ENCODE measurements at places on chromosomes 2 and 18. TPM values are rescaled to one million over a fixed set of nuclear protein-coding genes. Genes with fewer than 3 reads are reported as not detected.
A peak's percentile ranks its signal among the peaks of the same experiment; 100 is the strongest.

DNA sequence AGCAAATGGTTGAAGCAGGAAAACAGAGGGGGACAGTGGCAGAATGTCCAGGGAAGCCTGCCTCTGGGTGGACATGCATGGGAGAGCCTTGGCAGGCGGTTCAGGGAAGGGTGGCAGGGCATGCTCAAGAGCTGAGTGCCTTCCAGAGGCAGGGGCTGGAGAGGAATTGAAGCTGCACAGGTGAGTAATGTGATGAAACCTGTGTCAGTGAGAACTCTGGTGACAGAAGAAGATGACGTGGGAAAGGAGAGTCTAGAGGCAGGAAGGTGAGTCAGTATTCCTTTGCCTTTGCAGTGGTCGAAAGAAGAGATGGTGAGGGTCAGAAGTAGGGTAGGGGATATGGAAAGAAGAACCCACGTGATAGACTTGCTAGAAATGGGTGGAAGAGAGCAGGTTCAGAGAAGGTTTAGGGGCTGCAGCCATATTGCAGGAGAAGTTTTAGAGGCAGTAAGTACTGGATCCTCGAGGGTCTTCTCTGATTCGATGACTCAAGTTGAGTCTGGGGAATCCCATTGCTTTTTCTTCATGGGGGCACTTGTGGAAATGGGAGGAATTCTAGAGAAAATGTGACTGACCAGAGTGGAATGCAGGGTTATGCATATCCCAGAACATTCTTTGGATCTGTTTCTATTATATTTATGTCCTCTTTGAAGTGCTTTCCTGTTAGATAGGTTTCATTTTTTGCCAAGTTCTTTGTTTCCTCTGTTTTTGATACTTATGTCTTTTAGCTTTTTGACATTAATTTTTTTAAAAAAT is 37.4 kb downstream of the TMEM87B start:
- DNase-seq, result no peak
- H3K4me3 ChIP-seq, result peak overlapping the region; percentile 4
- no peaks in the 10 kb centered on the region for H3K27me3 ChIP-seq
- peaks cover 25% of the 10 kb centered on the region for H3K4me1 ChIP-seq

GRCh38 chr2:235937526-235937925 is 230.7 kb downstream of the GBX2 start:
- no peak overlapping the region for H3K4me3 ChIP-seq
- peaks cover 12% of the 10 kb centered on the region for H3K27me3 ChIP-seq
- no peak overlapping the region for H3K27ac ChIP-seq
- no peaks in the 10 kb centered on the region for H3K4me1 ChIP-seq
- peaks cover 25% of the 10 kb centered on the region for H3K36me3 ChIP-seq

GRCh38 chr2:199458806-199459285 is 1.1 kb upstream of the SATB2 start:
- H3K27me3 ChIP-seq, result peaks cover 18% of the 10 kb centered on the region
- peaks cover 15% of the 10 kb centered on the region for H3K4me1 ChIP-seq
- no peak for DNase-seq
- H3K4me3 ChIP-seq, result no peak overlapping the region

GRCh38 chr2:212811036-212811805 is 272.6 kb upstream of the ERBB4 start:
- H3K27me3 ChIP-seq, result no peaks in the 10 kb centered on the region
- H3K36me3 ChIP-seq, result no peaks in the 10 kb centered on the region
- no peak overlapping the region for H3K4me3 ChIP-seq
- H3K4me1 ChIP-seq, result no peaks in the 10 kb centered on the region

- no peak for DNase-seq
- H3K4me3 ChIP-seq, result no peak overlapping the region
- H3K27ac ChIP-seq, result no peak overlapping the region
Measured at GRCh38 chr2:40260437-40260836, 191.5 kb downstream of the SLC8A1 start.

DNA sequence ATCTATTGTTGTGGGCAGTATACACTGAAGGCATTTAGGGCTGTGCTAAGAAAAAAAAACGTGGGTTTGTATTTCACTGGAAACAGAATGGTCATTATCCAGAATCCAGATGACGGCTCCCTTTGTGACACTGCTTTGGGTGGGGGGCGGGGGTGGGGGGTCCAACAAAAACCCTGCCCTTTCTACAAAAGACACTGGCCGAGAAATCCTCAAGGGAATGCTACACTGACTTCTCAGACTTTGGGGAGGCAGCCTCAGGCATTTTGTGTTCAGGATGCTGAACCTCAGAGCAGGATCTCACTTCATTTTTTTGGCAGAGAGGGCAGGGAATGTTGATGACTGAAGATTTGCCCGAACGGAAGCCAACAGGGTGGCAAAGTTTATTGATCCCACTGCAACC is 417.1 kb downstream of the HRH4 start:
- no peak overlapping the region for H3K4me3 ChIP-seq
- peaks cover 4% of the 10 kb centered on the region for H3K27me3 ChIP-seq
- H3K27ac ChIP-seq, result no peak overlapping the region
- H3K4me1 ChIP-seq, result peaks cover 12% of the 10 kb centered on the region

MROH2A gene
- 0.31 TPM for total RNA-seq

DNA sequence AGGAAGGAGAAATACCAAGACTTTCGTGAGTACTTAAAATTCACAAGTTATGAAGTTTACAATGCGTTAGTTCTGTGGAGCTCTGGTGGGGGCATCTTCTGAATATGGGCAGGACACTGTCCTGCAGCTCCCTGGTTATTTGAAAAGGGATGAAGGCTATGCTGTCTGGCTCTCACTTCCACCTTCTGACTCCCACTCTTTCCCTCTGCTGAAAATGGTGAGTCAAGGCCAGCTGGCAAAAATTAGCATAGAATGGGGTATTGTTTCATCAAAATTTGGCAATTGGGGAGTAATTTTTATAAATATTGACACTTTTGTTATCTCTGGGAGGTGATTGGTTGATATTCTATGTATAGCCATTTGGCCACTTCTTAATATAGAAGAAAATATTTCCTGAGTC is 177.4 kb downstream of the PARD3B start:
- H3K4me1 ChIP-seq, result no peaks in the 10 kb centered on the region
- H3K4me3 ChIP-seq, result no peak overlapping the region
- no peak overlapping the region for H3K27ac ChIP-seq
- no peaks in the 10 kb centered on the region for H3K27me3 ChIP-seq
- DNase-seq, result no peak

GAREM1 gene
- total RNA-seq, result 1.2 TPM

CFAP221 gene
- total RNA-seq, result 1.1 TPM

UGT1A10 gene
- total RNA-seq, result not detected

DNA sequence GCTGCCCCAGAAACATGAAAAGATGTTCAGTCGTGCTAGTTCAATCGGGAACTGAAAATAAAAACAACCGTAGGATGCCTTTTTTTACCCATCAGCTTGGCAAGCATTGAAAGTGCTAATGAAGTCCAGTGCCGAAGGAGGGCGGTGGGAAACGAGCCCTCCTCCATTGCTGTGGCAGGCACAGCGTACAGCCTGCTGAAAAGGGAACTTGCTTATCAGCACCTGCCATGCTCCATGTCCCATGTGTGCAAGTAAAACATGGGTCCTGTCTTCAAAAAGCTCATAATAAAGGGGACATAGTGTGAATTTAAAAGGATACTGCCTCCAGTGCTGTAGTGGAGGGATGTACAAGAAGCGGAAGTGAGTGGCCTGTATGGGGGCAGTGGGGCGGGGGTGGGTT is 82.4 kb downstream of the ARMC9 start:
- H3K27ac ChIP-seq, result no peak overlapping the region
- H3K4me3 ChIP-seq, result no peak overlapping the region
- H3K4me1 ChIP-seq, result no peaks in the 10 kb centered on the region
- peaks cover 34% of the 10 kb centered on the region for H3K36me3 ChIP-seq
- DNase-seq, result no peak

DNA sequence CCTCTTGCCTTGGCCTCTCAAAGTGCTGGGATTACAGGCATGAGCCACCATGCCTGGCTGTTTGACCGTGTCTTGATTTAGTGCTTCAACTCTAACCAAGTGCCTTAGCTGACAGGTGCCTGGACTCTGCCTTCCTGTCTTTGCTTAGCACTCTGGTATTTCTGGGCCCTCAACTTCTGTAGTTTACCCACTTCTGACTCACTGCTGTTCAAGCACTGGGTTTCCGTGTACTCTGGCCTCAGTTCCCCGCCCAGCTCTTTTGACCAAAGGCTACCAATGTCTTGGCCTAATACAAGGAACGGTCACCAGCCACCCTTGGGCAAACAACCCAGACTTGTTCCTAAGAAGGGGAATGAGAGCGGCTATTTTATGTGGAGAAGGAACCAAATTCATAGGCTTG is 35.7 kb upstream of the CABLES1 start:
- no peak for DNase-seq
- H3K4me3 ChIP-seq, result no peak overlapping the region
- no peaks in the 10 kb centered on the region for H3K36me3 ChIP-seq

DNA sequence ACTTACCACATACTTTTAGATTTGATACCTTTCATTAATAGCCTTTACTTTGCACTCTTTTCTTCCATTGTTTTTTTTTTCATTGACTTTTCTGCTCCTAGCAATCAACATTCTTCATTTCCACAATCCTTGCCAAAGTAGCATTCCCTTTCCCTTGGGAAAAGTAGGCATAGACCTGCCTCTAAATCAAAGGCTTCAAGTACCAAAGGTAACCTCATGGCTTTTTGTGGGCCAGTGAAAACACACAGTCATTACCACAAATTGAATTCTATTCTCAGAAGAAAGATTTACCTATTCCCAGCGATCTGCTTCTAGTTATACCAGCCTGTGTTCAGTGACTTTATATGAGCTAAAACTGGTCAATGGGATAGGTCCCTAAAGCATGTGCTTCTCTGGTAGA is 109.2 kb downstream of the SOCS6 start:
- no peak for DNase-seq
- H3K27ac ChIP-seq, result no peak overlapping the region
- H3K36me3 ChIP-seq, result no peaks in the 10 kb centered on the region
- H3K4me3 ChIP-seq, result no peak overlapping the region

DNA sequence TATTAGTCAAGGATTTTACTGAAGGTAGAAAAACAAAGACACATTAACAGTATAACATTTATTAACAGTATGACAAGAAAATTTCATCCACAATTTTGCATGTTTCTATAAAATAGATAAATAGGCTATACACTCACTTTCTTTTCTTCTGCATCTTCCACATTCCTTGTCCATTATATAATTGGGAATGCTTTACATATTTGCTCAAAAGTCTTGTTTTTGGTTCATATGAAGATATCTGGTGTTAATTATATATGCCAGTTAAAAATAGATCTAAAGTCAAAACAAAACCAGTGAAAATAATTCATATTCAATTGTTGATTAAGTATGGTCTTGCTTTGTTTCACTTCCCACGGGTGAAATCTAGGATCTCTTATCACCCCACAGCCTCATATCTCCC is 53.4 kb downstream of the SERPINB7 start:
- no peak overlapping the region for H3K27ac ChIP-seq
- H3K4me3 ChIP-seq, result no peak overlapping the region
- no peaks in the 10 kb centered on the region for H3K36me3 ChIP-seq
- H3K4me1 ChIP-seq, result no peaks in the 10 kb centered on the region

CNDP1 gene
- total RNA-seq, result not detected

DNA sequence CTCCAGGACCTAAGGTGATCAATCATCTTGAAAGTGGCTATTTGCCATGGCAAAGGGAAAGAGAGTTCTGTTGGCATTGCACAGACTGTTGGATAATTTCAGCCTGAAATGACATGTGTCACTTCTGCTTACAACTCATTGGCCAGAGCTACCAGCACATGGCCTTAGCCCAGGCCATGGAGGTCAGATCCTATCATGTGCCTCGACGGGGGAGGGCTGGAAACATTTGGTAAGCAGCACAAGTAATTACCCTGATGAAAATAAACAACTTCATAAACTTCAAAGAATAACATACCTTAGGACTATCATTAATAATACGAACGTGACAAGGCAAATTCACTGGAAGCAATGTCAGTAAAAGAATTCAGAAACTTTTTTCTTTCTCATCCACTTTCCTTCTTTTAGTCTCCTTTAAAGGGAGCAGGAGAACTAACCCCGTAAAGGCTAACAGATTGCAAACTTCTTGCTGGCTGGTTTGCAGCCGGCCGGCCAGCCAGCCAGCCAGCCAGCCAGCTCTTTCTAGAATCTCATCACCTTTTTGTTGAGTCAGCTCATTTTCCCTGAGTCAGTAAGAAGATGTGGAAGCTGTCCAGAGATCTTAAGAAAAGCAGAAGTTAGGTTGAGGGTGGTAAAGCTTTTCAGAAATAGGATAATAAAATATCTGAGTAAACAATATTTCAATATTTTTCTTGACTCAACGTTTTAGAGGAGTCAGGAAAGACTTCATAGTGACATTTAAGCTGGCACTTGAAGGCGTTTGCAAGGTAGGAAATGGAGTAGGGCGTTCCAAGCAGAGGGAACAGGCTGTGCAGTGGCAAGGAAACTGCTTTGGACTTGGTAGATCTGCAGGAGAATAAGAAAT is 31.9 kb downstream of the CNRIP1 start:
- H3K4me3 ChIP-seq, result no peak overlapping the region
- H3K27ac ChIP-seq, result no peak overlapping the region
- DNase-seq, result no peak
- no peaks in the 10 kb centered on the region for H3K36me3 ChIP-seq

DNA sequence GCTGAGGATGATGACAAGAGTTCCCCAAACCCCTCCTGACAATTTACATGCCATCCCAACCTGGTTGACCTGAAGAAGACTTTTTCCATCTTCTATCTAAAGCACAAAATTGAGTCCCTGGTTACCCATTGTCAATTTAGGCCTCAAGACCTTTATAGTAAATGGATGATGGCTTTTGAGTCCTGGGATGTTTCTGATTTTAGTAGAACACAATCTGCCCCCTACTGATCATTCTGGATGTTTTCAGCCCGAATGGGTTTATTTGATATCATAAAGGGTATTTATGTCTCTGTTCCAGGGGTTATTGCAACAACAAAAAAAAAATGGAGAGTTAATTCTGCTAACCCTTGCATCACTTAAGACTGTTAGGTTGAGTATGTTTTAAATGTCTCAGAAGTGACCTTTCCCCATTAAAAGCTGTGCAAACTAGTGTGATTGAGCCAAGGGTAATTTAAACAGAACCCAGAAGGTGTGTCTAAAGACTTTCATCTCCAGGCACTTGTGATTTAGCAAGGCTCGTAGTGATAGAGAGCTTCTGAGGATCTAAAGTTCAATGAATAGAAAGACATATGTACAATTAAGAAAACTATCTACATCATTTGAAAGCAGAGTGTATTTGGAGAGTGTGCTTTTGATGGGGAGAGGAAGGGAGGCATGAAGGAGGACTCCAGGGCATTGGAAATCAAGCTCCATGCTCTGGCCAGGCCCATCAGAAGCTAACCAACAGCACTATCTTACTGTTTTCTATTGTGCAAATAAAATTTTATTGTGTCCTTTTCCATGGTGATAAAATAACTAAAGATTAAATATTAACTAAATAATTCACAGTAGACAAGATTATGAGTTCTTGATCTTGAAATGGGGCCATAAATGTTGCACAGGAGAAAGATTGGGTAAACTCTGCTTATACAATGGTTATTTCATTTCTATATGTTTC is 96.6 kb upstream of the NOSTRIN start:
- peaks cover 11% of the 10 kb centered on the region for H3K4me1 ChIP-seq
- H3K4me3 ChIP-seq, result no peak overlapping the region
- no peak for DNase-seq

- H3K36me3 ChIP-seq, result no peaks in the 10 kb centered on the region
- DNase-seq, result no peak
- no peak overlapping the region for H3K27ac ChIP-seq
- no peak overlapping the region for H3K4me3 ChIP-seq
Measured at GRCh38 chr2:149075853-149076252, 37.4 kb downstream of the LYPD6B start.

ALKAL2 gene
- total RNA-seq, result 3.2 TPM

All from endothelial cell (in vitro differentiated cells).